ENCODE measurements at places on chromosomes 2 and 18.
A peak's percentile ranks its signal among the peaks of the same experiment; 100 is the strongest.

- DNase-seq = no peak
- H3K4me3 ChIP-seq = no peak overlapping the region
- no peak overlapping the region for H3K27ac ChIP-seq
- no peaks in the 10 kb centered on the region for H3K36me3 ChIP-seq
These were observed 31.4 kb upstream of the PHLPP1 start for GRCh38 chr18:62683935-62684334.

GRCh38 chr2:169073963-169074751 is 4.8 kb downstream of the DHRS9 start:
- no peaks in the 10 kb centered on the region for H3K36me3 ChIP-seq
- no peak for DNase-seq
- H3K4me1 ChIP-seq = no peaks in the 10 kb centered on the region
- no peaks in the 10 kb centered on the region for H3K27me3 ChIP-seq

- H3K4me1 ChIP-seq = no peaks in the 10 kb centered on the region
- H3K4me3 ChIP-seq = no peak overlapping the region
- H3K27me3 ChIP-seq = no peaks in the 10 kb centered on the region
These were observed 461.0 kb upstream of the CDH2 start for GRCh38 chr18:28637897-28638296.

- H3K36me3 ChIP-seq = no peaks in the 10 kb centered on the region
- no peak overlapping the region for H3K4me3 ChIP-seq
- H3K27me3 ChIP-seq = no peaks in the 10 kb centered on the region
- no peak for DNase-seq
These were observed 115.2 kb downstream of the FMNL2 start for GRCh38 chr2:152450176-152450575.

GRCh38 chr2:8421658-8422449 is 260.0 kb upstream of the ID2 start:
- no peak overlapping the region for H3K4me3 ChIP-seq
- H3K27ac ChIP-seq = no peak overlapping the region
- DNase-seq = no peak
- no peaks in the 10 kb centered on the region for H3K36me3 ChIP-seq

GRCh38 chr2:35871672-35872071 is 483.9 kb upstream of the CRIM1 start:
- no peaks in the 10 kb centered on the region for H3K4me1 ChIP-seq
- no peak overlapping the region for H3K4me3 ChIP-seq
- no peak for DNase-seq
- no peaks in the 10 kb centered on the region for H3K27me3 ChIP-seq

GRCh38 chr18:50573679-50574078 is 13.8 kb downstream of the MAPK4 start:
- no peak overlapping the region for H3K27ac ChIP-seq
- H3K4me3 ChIP-seq = no peak overlapping the region
- H3K4me1 ChIP-seq = no peaks in the 10 kb centered on the region
- DNase-seq = no peak

GRCh38 chr2:195408196-195408595 is 248.8 kb upstream of the SLC39A10 start:
- no peaks in the 10 kb centered on the region for H3K4me1 ChIP-seq
- no peaks in the 10 kb centered on the region for H3K36me3 ChIP-seq
- DNase-seq = no peak
- no peak overlapping the region for H3K4me3 ChIP-seq
- no peaks in the 10 kb centered on the region for H3K27me3 ChIP-seq

GRCh38 chr2:200528228-200528627 is 2.2 kb downstream of the SGO2 start:
- no peak overlapping the region for H3K27ac ChIP-seq
- H3K4me3 ChIP-seq = no peak overlapping the region
- DNase-seq = no peak
- peaks cover 4% of the 10 kb centered on the region for H3K4me1 ChIP-seq
- no peaks in the 10 kb centered on the region for H3K27me3 ChIP-seq

DNA sequence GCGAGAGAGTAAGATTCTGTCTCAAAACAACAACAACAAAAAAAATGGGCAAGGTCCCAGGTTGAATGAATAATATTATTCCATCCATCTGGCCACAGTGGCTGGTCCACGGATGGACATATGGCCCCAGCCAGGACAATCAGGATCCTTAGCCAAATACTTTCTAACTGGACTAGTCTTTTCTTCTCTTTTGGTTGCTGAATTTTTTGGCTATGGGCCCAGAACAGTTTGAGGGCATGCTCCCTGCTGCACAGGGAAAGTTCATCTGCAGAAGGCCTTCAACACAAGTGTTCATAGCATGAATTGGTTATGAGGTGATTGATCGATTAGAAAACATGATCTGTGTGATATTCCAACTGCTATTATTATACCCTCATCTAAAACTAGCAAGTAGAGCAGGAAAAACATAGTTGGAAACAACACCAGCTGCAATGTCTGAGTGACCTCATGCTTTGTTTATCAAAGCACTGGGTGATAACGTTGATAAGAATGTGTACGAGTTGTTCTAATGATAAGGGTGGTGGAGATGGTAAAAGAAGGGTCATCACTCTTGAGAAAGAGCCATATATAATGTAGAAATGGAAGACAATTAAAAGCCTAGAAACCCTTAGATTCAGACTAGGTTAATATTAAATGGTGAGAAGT is 47.8 kb upstream of the RNF103 start:
- no peaks in the 10 kb centered on the region for H3K27me3 ChIP-seq
- H3K4me1 ChIP-seq = no peaks in the 10 kb centered on the region
- H3K4me3 ChIP-seq = no peak overlapping the region
- no peak overlapping the region for H3K27ac ChIP-seq
- H3K36me3 ChIP-seq = no peaks in the 10 kb centered on the region

DNA sequence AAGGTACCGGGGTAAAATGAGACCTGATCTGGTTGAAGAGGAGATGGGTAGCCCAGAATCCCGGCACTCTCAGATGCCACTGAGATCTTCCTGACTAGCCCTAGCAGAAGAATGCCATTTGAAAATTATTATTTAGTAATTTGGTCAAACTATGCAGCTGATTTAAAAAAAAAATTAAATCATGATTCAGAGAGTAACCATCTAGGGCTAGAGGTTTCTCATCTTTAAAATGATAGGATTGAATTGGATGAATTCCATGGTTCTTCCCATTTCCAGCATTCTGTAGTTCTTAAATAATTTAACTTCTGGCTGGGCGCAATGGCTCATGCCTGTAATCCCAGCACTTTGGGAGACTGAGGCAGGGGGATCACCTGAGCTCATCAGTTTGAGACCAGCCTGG is 106.1 kb downstream of the MYO1B start:
- H3K4me1 ChIP-seq = no peaks in the 10 kb centered on the region
- DNase-seq = no peak
- no peak overlapping the region for H3K4me3 ChIP-seq
- no peaks in the 10 kb centered on the region for H3K27me3 ChIP-seq

GRCh38 chr18:32714571-32715148 is 58.2 kb downstream of the KLHL14 start:
- H3K36me3 ChIP-seq = no peaks in the 10 kb centered on the region
- no peak overlapping the region for H3K4me3 ChIP-seq
- no peaks in the 10 kb centered on the region for H3K4me1 ChIP-seq
- H3K27ac ChIP-seq = no peak overlapping the region
- H3K27me3 ChIP-seq = no peaks in the 10 kb centered on the region

DNA sequence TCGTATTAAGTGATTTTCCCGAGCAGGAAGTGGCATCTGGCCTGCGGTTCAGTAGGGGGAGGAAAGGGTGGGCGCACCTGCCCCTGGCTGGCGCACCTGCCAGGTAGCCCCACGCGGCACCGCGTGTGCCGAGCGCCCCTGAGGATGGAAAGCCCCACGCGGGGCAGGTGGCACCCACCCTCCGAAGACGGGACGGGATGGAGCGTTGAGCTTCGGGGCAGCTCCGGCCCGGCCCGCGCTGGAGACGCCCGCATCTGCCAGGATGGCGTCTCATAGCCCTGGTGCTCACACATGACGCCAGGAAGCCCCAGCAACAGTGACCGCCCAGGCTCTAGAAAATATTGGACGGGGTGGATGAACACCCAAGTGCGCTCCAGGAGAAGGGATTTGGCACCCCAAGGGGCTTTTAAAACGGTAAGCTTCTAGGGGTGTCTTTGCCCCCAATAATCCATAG is 2.5 kb upstream of the NFATC1 start:
- H3K27ac ChIP-seq = peak overlapping the region; percentile 79
- peak; percentile 61 for DNase-seq
- H3K4me3 ChIP-seq = peak overlapping the region; percentile 58
- no peaks in the 10 kb centered on the region for H3K27me3 ChIP-seq

DNA sequence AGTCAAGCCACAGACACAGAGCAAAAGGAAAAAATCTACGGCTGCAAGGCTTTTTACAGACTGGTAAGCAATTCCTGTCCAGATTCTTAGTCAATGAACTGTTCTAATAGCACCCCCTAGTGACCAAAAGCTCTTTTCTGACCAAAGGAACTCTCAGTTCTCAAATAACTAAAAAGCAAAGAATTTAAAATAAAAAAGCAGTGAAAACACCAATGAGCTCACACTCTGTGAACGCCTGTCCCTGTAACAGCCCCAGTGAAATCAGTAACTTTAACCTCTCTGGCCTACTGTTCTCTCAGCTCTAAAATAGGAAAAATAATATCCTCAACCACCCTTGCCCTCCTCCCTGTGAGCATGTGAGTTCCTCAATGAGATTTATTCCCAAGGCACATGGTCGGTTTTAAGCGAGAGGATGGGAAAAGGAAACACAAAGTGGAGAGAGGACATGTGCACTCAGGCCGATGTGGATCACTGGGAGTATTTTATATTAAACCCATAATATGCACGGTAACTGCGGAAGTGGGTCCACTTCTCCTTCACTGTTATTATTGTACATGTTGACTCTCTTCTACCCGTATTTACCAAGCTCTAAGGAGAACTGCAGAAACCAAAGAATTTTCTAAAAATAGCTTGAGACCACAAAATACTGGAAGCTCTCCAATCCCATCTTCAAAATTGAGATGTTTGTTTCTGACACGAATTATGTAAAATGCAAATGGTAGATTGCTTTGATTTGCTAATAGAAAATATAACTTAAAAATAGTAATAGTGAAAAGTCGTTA is 128.5 kb downstream of the STK39 start:
- H3K4me1 ChIP-seq = no peaks in the 10 kb centered on the region
- peaks cover 22% of the 10 kb centered on the region for H3K36me3 ChIP-seq
- H3K27ac ChIP-seq = no peak overlapping the region
- H3K27me3 ChIP-seq = no peaks in the 10 kb centered on the region

DNA sequence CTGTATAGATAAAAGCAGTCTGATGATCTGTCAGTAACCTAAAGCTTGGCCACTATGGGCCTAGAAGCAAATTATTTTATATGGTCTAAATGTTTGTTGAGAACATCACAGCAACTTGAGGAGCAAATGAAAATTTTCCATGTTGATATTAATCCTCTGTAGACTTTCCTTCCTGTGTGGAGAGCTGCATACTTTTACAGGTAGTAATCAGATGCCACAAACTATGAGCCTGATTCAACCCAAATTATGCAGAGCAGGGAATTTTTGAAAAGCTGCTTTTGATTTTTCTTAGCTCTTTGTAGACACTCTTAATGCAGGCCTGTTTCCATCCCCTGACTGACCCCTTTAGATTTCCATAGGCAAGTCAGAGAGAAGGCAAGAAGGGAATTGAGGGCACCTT is 17.3 kb downstream of the PAX3 start:
- DNase-seq = no peak
- H3K36me3 ChIP-seq = no peaks in the 10 kb centered on the region
- no peak overlapping the region for H3K4me3 ChIP-seq
- no peaks in the 10 kb centered on the region for H3K27me3 ChIP-seq
- H3K27ac ChIP-seq = no peak overlapping the region

DNA sequence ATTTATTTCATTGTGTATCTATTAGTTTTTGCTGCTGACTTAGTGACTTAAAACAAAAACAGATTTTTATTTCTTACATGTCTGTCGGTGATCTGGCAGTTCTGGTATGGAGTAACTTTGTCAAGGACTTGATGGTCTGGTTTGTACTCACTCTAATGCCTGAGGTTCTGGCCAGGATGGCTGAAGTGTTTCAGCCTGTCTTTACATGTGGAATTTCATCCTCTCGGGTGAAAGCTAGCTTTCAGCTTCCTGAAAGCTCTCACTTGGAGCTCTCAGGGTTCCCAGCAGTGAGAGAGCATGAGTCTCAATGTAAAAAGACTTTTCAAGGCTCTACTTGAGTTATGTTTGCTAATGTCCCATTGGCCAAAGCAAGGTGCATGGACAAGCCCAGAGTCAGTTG is 216.4 kb downstream of the NR4A2 start:
- no peaks in the 10 kb centered on the region for H3K36me3 ChIP-seq
- DNase-seq = no peak
- H3K4me3 ChIP-seq = no peak overlapping the region
- no peaks in the 10 kb centered on the region for H3K4me1 ChIP-seq

DNA sequence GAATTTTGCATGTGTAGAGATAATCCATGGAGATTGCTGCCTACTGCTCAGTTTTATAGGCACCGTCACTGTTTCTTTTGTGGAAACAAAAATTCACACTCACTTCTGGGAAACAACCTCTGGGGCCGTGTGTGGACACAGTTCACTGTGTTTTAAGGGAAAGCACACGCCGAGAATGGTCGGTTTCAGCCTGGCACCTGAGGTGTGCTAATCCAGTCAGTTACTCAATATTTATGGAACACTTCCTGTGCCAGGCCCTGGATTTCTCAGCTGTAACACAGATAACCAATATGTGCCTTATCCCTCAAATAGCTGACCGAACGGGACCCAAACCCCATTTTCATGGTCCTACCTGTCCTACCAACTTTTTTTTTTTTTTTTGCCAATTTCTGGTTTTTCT is 179.6 kb downstream of the MGAT5 start:
- H3K4me3 ChIP-seq = no peak overlapping the region
- H3K27ac ChIP-seq = no peak overlapping the region
- H3K36me3 ChIP-seq = no peaks in the 10 kb centered on the region

DNA sequence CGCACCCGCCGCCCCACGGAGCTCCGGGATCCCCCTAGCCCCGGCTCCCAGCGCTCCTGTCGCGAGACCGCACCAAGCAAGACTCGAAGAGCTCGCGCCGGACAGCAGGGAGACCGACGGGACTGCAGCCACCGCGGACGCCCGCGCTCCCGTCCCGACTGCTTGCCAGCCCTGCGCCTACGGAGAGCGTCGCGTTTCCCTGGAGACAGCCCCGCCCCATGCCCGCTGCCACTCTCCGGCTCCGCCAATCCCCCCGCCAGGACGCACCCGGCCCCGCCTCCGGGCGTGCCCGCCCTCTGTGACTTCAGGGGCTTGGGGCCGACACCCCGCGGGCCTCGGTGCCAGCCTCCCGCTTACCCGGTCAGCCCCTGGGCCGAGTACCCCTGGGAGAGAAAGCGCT is at the start of gene ANKMY1:
Gene ANKMY1, minus strand, starts transcription at position 181 of the 400 bp plus-strand sequence. CDS start 653 bp downstream, outside the sequence.
- peak within 1 kb of the TSS; percentile 25 for H3K4me3 ChIP-seq
- no peak within 1 kb of the TSS for H3K27ac ChIP-seq
- peak; percentile 84 for DNase-seq
- no peaks in the 10 kb centered on the region for H3K36me3 ChIP-seq

- no peaks in the 10 kb centered on the region for H3K36me3 ChIP-seq
- no peaks in the 10 kb centered on the region for H3K27me3 ChIP-seq
- no peak for DNase-seq
- no peak overlapping the region for H3K4me3 ChIP-seq
- no peaks in the 10 kb centered on the region for H3K4me1 ChIP-seq
These were observed 138.3 kb downstream of the FMNL2 start for GRCh38 chr2:152473151-152473857.

DNA sequence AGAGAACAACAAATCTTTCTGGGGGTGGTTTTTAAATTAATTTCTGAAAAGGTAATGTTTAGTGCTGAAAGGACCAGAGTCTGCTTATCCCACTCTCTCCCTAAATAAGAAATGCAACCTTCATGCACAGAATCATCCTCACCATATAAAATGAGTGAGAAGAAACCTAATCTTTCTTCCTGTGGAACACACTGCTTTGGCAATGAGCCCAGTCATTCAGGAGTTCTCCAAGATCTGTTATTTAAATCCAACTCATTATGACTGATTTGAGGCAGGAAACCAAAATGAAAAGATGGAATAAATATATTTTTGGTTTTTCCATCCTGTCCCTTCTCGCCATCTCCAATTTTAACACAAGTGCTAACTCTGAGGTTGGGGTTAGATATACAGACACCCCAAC is 228.3 kb downstream of the SRBD1 start:
- no peak overlapping the region for H3K27ac ChIP-seq
- H3K36me3 ChIP-seq = no peaks in the 10 kb centered on the region
- H3K4me3 ChIP-seq = no peak overlapping the region
- no peaks in the 10 kb centered on the region for H3K4me1 ChIP-seq

All from Peyer's patch (tissue), 4 donors.